ENCODE measurements at places on chromosomes 5 and 9. TPM values are rescaled to one million over a fixed set of nuclear protein-coding genes. Genes with fewer than 3 reads are reported as not detected.

DNA sequence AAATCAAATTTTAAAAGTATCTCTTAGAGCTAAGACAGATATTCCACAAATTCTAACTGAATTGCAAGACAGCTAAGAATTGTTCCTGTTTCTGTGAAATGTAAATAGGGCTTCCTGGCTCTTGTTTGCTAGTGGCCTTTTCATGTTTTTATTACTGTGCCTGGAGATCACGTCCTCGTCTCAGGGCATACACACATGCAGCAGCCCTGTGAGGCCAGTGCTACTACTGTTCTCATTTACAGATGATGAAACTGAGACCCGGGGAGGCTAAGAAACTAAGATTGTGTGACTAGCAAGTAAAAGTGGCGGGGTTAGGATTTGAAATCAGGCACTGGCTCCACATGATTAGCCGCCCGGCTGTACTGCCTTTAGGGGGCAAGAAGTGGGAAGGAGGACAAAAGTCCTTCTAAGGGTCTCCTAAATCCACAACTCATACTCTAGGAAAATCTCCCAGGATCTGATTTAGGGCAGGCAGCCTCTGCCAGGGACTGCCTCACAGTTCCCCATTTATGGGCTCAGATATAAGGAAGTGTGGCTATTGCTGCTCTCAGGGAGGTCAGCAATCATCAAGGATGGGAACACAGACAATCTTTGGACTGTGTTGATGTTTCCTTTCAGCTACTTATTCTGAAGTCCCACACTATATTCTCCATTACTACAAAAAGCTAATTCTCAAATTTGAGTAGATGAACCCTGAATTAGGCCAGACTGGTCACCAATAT, 7.9 kb downstream of the PRUNE2 start:
- no peak overlapping the region for H3K4me3 ChIP-seq
- peak; percentile 35 for DNase-seq
- peaks cover 5% of the 10 kb centered on the region for H3K4me1 ChIP-seq
- H3K27ac ChIP-seq, result peak overlapping the region; percentile 45
- no peaks in the 10 kb centered on the region for H3K27me3 ChIP-seq

DNA sequence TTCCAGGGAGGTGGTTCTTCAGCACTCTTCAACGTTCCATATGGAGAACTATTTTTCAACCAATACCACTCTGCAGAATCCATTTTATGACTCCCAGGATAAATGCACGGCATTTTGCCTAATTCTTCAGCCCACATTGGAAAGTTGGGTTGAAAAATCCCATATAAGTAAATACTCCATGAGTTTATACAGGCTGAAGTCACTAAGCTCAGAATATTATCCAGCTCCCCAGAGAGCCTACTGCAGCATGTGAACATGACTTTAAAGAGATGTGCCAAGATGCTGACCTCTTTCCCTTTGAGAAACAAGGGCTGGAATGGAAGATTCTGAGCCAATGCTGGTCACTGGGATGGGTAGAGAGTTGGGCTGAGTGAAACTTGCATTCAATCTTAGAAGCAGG, 111.9 kb upstream of the SLIT3 start:
- H3K4me3 ChIP-seq, result no peak overlapping the region
- no peaks in the 10 kb centered on the region for H3K36me3 ChIP-seq
- no peaks in the 10 kb centered on the region for H3K4me1 ChIP-seq
- H3K27me3 ChIP-seq, result no peaks in the 10 kb centered on the region

- peak; percentile 58 for DNase-seq
- no peaks in the 10 kb centered on the region for H3K27me3 ChIP-seq
- H3K27ac ChIP-seq, result peak overlapping the region; percentile 10
- no peaks in the 10 kb centered on the region for H3K36me3 ChIP-seq
- H3K4me3 ChIP-seq, result no peak overlapping the region
Measured at GRCh38 chr9:96177005-96177718, 124.8 kb downstream of the HSD17B3 start.

- H3K4me1 ChIP-seq, result no peaks in the 10 kb centered on the region
- H3K4me3 ChIP-seq, result no peak overlapping the region
- H3K27me3 ChIP-seq, result no peaks in the 10 kb centered on the region
- H3K27ac ChIP-seq, result no peak overlapping the region
Measured at GRCh38 chr5:169121630-169122420, 179.1 kb downstream of the SLIT3 start.

DNA sequence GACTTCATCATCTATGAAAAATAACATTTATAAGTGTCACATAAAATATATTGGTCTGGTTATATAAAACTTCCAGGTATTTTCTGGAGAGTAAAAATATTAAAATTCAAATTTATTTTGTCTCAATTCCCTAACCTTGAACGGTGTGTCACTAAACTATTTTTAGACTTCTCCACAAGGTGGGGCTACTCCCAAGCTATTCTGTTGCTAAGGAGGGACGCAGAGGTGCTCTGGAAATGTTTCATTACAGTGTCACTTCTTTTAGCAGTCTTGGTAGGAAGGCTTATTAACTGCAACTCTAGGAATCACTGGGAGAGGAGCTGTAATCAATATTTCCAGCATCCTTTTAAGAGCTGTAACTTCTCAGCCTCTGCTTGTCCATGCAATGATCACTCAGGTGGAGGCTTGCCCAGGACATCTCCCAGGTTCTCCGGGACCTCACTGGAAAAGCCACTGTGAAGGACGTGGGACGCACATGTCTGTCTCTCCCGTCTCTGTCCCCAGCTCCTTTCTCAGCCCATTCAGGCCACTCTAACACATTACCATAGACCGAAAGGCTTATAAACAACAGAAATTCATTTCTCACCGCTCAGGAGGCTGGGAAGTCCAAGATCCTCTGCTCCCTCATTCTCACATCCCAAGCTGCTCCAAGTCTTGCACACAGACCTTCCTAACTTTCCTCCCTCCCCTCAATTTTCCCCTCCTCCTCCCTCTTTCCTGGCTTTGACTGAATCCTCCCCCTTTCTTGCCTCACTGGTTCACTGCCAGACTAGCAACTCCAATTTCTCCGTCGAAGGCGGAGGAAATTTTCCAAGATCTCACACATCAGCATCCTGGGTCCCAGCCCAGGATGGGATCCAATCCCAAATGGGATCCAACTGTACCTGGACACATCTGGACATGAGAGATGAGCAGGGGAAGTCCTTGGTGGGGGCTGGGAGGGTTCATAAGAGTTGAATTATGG, 32.7 kb upstream of the DNAH5 start:
- H3K27me3 ChIP-seq, result no peaks in the 10 kb centered on the region
- H3K36me3 ChIP-seq, result no peaks in the 10 kb centered on the region
- no peak overlapping the region for H3K27ac ChIP-seq

- H3K4me3 ChIP-seq, result no peak overlapping the region
- no peak overlapping the region for H3K27ac ChIP-seq
- no peaks in the 10 kb centered on the region for H3K27me3 ChIP-seq
- no peaks in the 10 kb centered on the region for H3K36me3 ChIP-seq
- H3K4me1 ChIP-seq, result no peaks in the 10 kb centered on the region
Measured at GRCh38 chr5:116078199-116078598, 6.6 kb upstream of the COMMD10 start.

- H3K4me3 ChIP-seq, result no peak overlapping the region
- H3K36me3 ChIP-seq, result no peaks in the 10 kb centered on the region
- DNase-seq, result no peak
- no peaks in the 10 kb centered on the region for H3K4me1 ChIP-seq
Measured at GRCh38 chr9:136213733-136214132, 8.8 kb upstream of the LHX3 start.

DNA sequence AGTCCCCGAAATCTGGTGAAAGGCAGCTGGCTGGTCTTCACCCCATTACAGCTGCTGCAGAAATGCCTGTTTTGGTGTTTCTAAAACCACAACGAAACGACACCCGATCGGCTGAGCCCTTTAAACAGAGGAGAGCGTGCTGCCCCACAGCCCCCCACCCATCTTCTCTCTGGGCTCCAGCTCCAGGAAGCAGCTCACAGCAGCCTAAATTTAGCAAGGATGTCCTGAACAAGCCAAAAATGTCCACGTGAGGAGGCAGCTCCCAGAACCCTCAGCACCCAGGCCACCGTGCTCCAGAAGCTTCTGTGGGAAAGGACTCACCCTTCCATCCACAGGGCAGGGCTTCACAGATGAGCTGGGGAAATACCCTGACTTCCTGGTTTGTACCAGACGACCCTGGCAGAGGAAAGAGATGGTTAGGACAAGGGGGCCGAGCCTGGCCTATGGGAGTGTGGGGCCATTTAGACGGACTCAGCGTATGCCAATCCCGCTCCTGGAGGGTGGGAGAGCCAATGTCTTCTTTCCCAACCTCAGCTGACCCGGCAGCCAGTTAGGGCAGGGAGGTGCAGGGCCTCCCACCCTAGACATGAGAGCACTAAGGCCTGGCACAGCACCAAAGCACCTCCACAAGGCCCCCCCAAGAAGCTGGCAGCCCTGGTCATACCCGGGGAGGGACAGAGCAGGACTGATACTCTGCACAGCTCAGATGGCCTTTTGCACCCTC, 39.1 kb upstream of the SARDH start:
- DNase-seq, result no peak
- no peaks in the 10 kb centered on the region for H3K27me3 ChIP-seq
- no peaks in the 10 kb centered on the region for H3K36me3 ChIP-seq
- H3K4me1 ChIP-seq, result no peaks in the 10 kb centered on the region

DNA sequence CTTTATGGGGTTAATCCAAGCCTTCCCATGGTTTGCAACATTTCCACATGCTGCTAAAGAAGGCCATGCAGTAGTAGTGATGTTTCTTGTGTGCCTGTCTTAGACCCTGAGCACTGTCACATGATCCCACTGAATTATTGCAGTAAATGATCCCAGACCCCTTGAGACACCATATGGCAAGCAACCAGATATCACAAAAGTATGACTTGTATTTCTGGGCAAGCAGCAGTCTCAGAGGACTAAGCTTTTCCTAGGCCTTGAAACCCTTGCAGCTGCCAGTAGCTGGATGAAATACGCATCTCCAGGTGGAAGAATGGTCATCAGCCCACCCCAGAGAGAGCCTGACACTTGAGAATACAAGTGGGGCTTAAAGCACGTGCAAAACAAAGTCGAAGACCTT, 41.8 kb downstream of the CDO1 start:
- H3K4me1 ChIP-seq, result no peaks in the 10 kb centered on the region
- no peak overlapping the region for H3K4me3 ChIP-seq
- H3K36me3 ChIP-seq, result no peaks in the 10 kb centered on the region
- H3K27ac ChIP-seq, result no peak overlapping the region
- DNase-seq, result no peak

GRCh38 chr5:41122459-41122858, 51.3 kb upstream of the MROH2B start:
- no peaks in the 10 kb centered on the region for H3K4me1 ChIP-seq
- H3K4me3 ChIP-seq, result no peak overlapping the region
- no peaks in the 10 kb centered on the region for H3K27me3 ChIP-seq
- H3K36me3 ChIP-seq, result no peaks in the 10 kb centered on the region
- H3K27ac ChIP-seq, result no peak overlapping the region
- no peak for DNase-seq

GRCh38 chr5:10827571-10827970, 66.5 kb upstream of the DAP start:
- no peaks in the 10 kb centered on the region for H3K27me3 ChIP-seq
- no peak overlapping the region for H3K4me3 ChIP-seq
- no peak for DNase-seq

DNA sequence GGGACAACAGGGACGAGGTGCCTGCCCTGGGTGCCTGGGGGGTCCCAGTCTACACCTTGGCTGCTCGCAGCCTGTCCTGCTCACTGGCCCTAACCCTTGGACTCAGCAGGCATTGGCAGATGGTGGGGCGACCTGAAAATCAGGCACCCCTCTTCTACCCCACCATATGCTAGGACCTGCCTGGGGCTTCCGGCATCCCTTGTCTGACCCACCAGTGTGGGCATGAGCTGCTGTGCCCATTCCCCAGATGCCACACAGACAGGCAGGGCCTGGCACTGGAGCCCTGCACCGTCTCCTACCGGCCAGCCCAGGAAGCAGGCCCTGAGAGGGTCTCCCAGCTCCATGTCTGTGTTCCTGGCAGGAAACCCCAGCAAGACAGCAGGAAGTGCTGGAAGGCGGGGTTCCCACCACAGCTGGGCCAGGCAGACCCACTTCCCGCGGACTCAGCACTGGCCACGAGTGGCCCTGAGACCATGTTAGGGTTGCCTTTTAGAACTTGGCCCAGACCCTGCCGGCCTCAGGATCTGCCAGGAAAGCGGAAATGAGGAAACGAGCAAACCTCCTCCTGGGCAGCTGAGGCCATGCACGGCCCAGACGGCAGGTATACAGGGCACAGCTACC, 3.1 kb downstream of the NINJ1 start:
- DNase-seq, result no peak
- no peak overlapping the region for H3K4me3 ChIP-seq
- H3K36me3 ChIP-seq, result no peaks in the 10 kb centered on the region
- no peaks in the 10 kb centered on the region for H3K27me3 ChIP-seq
- H3K4me1 ChIP-seq, result peaks cover 28% of the 10 kb centered on the region

- DNase-seq, result no peak
- H3K36me3 ChIP-seq, result no peaks in the 10 kb centered on the region
- H3K27ac ChIP-seq, result no peak overlapping the region
- no peaks in the 10 kb centered on the region for H3K4me1 ChIP-seq
- H3K4me3 ChIP-seq, result no peak overlapping the region
Measured at GRCh38 chr5:138869763-138870500, 5.2 kb downstream of the LRRTM2 start.

GRCh38 chr9:10946676-10947410, 334.0 kb upstream of the PTPRD start:
- H3K27ac ChIP-seq, result no peak overlapping the region
- H3K4me3 ChIP-seq, result no peak overlapping the region
- H3K27me3 ChIP-seq, result no peaks in the 10 kb centered on the region
- H3K4me1 ChIP-seq, result no peaks in the 10 kb centered on the region

COL27A1 gene
- 2.9 TPM for total RNA-seq

FBP2 gene
- not detected for total RNA-seq

TICAM2 gene
- 2.4 TPM for total RNA-seq

CFAP77 gene
- not detected for total RNA-seq

Data from colonic mucosa (tissue), 4 donors.